ENCODE measurements at places on chromosomes 6 and 20.

- no peak for DNase-seq
Observed at GRCh38 chr6:117483645-117484016, 1.2 kb downstream of the DCBLD1 start.

- no peak for DNase-seq
Observed at GRCh38 chr6:14243597-14243996, 126.0 kb downstream of the CD83 start.

DNA sequence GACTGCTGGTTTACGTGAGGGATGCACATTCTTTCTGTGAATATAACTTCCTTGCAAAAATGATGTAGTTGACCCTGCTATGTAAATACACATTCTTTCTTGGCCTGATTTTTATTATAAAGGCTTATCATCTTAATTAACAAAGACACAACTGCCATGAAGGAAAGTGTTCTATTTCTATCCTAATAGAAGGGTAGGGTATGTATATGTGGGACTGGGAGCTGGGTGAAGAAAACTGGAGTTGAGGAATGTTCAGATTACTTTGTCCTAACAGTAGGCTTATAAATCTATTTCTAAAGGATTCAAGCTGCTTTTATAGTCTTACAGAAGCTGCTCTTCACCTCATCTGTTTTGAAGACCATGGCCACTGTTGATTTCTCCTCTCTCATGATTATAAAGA lies 76.5 kb upstream of the RGS17 start:
- no peak for DNase-seq

- no peak for DNase-seq
Observed at GRCh38 chr20:63115651-63116411, 100.1 kb downstream of the YTHDF1 start.

- no peak for DNase-seq
Observed at GRCh38 chr6:37845930-37846329, 26.4 kb downstream of the ZFAND3 start.

Data from anterior cingulate cortex (tissue), 58 donors.